ENCODE measurements at places on chromosomes 16 and 17. TPM values are rescaled to one million over a fixed set of nuclear protein-coding genes. Genes with fewer than 3 reads are reported as not detected.

DNA sequence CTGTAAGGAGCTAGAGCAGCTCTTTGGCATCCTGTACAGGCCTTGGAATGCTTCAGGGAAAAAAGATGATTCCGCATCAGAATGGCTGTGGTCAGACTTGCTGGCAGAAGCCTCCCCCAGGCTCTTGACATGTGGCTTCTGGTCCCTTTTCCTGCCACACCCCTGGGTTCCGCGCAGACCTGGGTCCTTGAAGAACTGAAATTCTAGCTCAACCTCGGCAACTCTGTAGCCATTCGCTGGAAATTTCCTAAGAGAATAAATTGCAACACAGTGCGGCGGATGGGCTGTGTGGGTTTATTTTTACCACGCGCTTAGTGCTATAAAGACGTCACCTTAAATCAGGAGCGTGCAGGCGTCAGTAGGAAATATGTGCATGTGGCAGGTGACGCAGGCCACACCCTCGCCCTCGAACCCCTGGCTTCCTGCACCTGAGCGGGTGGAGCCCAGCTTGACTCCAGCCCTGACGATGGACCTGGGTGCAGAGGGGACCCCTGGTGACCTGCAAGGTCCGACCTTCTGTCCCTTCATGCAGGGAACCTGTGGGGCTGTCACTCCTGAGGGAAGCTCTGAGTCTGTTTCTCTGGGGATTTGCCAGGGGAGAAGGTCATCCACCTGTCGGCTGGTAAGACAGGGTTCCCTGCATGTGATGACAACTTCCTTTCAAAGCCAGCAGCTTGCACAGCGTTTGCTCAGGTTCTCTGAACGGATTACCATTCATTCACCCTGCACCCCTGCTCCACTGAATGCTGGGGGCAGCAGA, 46.3 kb downstream of the METRNL start:
- DNase-seq, result peak; percentile 72

The NOXO1 gene
- total RNA-seq, result not detected

The IL34 gene
- total RNA-seq, result 0.78 TPM

DNA sequence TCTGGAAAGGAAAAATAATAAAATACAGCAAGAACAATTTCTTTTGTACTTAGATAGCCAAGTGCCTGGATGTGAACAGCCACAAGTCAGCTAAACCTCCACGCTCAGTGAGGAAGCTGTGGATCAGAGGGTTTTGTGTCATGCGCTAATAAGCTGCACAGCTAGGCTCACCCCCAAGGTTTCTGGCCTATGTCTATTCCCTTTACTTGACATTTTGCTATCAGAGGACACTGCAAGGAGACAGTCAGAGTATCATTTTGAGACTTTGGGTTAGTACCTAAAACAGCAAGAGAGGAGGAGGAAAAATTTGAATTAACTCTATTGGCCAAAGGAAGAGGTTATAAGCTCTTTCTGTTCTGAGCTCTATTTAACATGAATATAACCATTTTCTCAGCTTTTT, 139.3 kb downstream of the KCNJ2 start:
- DNase-seq, result no peak

GRCh38 chr16:55947366-55947765, 72.2 kb upstream of the CES5A start:
- DNase-seq, result no peak

The TBX4 gene
- total RNA-seq, result not detected

GRCh38 chr16:51875834-51876600, 670.9 kb downstream of the TOX3 start:
- DNase-seq, result no peak

The SEC14L5 gene
- 0.26 TPM for total RNA-seq
